Right lung (tissue), 10 donors: ENCODE measurements at places on chromosomes 6 and 20. TPM values are rescaled to one million over a fixed set of nuclear protein-coding genes. Genes with fewer than 3 reads are reported as not detected.

- DNase-seq, result no peak
Observed at GRCh38 chr6:99305021-99305554, 44.4 kb downstream of the FAXC start.

GRCh38 chr6:151024597-151024996 is 159.1 kb downstream of the MTHFD1L start:
- DNase-seq, result no peak

DNA sequence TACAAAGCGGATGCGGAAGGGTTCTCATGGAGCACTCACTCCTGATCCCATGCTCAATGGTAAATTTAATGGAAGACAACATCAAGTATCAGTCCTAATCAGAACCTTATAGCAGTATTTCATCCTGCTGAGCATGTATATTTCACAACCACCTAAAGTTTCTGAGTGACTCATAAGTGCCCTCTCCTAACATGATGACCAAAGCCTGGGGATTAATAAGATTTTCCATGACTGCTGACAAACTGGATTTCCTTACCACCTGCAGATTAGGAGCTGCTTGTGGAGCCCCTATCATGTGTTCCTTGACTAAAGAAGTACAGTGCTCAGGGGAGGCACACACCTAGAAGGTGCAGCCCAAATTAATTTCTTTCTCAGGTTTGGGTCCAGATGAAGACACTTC is 112.8 kb downstream of the INSM1 start:
- DNase-seq, result no peak

The CABLES2 gene
- 14.7 TPM for polyA plus RNA-seq

GRCh38 chr6:138229663-138230179 is 11.4 kb upstream of the PBOV1 start:
- no peak for DNase-seq

DNA sequence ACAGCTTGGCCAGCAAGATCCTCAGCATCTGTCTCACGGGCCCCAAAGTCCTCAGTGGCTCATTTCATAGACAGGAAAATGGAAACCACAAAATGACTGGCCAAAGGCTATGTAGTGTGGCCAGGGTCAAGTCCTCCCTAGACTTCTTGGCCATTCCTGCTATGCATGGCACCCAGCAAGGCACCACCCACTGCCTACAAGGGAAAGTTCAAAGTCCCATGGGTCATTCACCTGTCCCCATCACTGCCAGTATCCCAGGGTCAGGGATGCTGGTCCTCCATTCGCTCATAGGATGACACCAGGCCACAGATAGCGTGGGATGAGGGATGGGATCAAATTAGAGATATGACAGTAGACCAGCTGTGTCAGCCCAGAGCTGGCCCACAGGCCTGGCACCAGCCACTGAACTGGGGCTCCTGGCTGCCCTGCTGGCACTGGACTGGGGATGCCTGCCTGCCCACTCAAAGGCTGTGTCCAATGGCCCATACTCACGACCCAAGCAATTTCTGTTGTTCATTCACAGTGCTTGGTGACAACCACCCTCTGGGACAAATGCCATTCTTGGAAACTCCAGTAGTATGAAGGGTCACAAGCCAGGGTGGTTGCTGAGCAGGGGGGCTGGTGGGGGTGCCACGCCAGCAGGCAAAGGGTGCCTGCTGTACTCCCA is 11.6 kb downstream of the ADISSP start:
- DNase-seq, result no peak

The SH3BGRL2 gene
- polyA plus RNA-seq, result 45.8 TPM

- no peak for DNase-seq
Observed at GRCh38 chr6:41072836-41073202, at the start of gene NFYA. TSS of gene NFYA (plus strand) at chr6:41072974. CDS start at chr6:41079090, 6,116 bp downstream.

- DNase-seq, result no peak
Observed at GRCh38 chr6:158848490-158848895, 29.3 kb upstream of the EZR start.

- DNase-seq, result peak; percentile 25
Observed at GRCh38 chr6:108526739-108527174, 34.0 kb upstream of the FOXO3 start.

DNA sequence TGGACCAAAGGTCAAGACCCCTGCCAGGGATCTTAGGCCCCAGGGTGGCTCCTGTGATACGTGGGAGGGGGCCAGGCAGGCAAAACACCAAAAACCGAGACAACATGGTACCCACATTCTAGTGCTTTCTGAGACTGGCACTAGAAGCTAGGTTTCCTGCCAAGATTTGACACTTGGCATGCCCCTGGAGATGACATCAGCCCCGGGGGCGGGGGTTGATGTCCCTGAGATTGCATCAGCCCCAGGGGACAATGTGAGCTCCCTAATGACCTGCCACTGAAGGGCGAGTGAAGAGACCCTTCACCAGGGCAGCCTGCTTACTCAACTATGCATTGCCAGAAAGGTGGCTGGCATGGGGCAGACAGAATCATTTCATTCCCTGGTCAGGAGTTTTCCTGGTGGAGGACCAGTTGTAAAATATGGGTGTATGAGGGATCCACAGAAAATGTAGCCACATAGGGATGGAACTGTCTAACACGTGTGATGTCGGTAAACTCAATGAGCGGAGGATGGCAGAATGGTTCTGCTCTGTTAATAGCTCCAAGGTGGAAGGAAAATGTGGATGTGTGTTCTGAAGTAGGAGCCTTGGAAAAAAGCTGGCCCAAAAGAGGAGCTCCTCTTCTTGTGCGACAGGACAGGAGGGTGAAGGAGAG is 219.7 kb downstream of the UNC5CL start:
- DNase-seq, result no peak

DNA sequence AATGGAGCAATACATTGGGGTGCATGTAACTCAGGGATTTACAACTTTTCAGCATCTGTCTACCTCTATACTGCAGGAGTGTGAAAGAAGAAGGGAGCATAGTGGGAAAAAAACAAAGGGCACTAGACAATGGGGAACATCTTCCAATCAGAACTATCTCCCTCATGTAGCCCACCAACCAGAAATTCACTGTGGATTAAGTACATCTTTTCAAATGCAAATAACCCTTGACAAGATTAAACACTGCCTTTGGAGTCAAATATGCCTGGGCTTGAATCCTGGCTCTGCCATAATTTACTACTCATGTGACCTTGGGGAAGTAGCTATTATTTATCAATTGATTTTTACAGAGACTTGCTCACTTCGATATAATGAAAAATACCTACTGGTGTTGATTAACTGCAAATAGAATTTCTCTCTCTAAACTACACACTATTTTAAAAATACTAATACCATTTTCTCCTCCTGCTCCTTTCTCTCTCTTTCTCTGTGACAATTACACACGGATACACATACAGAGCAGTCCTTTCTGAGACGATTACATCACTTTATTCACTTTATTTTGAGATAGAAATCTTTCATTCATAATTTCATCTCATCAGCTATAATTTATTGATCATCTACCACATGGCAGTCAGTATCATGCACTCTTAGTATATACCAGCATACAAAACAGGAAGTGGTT is 783.7 kb downstream of the FRK start:
- no peak for DNase-seq

The PTK6 gene
- 0.55 TPM for polyA plus RNA-seq

- no peak for DNase-seq
Observed at GRCh38 chr20:50427719-50428083, 82.5 kb upstream of the PTPN1 start.

- DNase-seq, result peak; percentile 51
Observed at GRCh38 chr6:7974938-7975763, 64.6 kb upstream of the TXNDC5 start.

GRCh38 chr6:35919827-35920751 is 809 bp downstream of the SRPK1 start:
- DNase-seq, result peak; percentile 33

The TCF15 gene
- polyA plus RNA-seq, result 3.0 TPM

GRCh38 chr20:14817101-14817500 is 479.7 kb upstream of the FLRT3 start:
- peak; percentile 3 for DNase-seq

GRCh38 chr6:100112855-100113508 is 119.0 kb upstream of the MCHR2 start:
- no peak for DNase-seq

DNA sequence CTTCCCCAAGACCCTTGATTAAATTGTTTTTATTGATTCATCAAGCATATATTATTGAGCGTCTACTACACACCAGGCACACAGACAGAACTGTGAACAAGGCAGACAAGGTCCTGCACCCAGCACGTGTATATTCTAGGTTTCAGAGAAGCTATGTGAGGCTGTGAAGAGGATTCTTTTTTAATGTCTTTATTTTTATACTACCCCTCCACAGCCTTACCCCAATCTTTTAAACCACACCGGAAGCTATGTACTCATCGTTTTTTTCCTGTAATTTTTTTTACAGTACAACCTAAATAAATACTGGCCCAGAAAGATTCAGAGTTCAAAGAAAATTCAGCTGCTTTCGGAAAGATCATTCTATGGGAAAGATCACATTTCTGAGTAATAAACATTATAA is 10.0 kb downstream of the SGK1 start:
- no peak for DNase-seq

The OVOL2 gene
- polyA plus RNA-seq, result 8.1 TPM

The CDK19 gene
- polyA plus RNA-seq, result 46.3 TPM

DNA sequence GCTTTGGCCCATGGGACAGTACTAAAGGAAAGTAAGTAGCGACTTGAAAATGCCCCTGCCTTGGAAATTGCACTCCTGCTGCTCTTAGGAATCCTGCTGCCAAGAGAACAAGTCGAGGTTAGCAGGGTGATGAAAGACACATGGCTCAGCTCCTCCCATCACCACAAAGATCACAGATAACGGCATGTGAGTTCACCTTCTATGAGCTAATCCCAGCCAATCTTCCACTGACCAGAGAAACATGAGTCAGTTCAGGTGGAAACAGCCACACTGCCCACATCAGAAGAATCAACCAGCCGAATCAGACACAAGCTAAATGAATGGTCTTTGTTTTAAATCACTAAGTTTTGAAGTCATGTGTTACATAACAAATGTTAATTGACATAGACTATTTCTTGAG is 106.3 kb downstream of the PRKN start:
- no peak for DNase-seq
